Activated T-cell treated with anti-CD3 and anti-CD28 coated beads for 24 hours (primary cell): ENCODE measurements at places on chromosomes 13 and 19.

DNA sequence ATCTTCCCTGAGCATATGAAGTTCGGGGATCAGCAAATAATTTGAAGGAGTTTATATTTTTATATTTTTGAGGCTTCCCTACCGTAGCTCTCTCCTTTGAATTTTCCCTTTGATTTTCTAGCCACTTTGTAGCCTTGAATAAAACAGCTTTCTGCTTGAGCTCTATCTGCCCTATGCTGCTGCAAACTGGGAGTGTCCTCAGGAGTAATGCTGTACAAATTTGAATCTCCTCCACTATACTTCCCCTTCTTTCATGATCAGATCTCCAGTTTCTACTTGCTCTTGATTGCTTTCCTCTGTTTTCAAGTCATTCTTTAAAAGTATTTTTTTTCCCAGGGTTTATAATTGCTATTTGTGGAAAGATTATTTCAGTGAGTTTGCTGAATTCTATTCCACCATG, 14.6 kb downstream of the PDS5B start:
- no peak for DNase-seq

- DNase-seq = no peak
Observed at GRCh38 chr13:111906816-111907215, 160.1 kb upstream of the SOX1 start.

- no peak for DNase-seq
Observed at GRCh38 chr19:38663156-38663651, 15.8 kb downstream of the ACTN4 start.

- no peak for DNase-seq
Observed at GRCh38 chr13:83919775-83920174, 37.5 kb upstream of the SLITRK1 start.

- no peak for DNase-seq
Observed at GRCh38 chr19:48819366-48819816, 8.6 kb upstream of the BCAT2 start.

- DNase-seq = no peak
Observed at GRCh38 chr13:113768018-113768905, 9.2 kb downstream of the TMEM255B start.

- no peak for DNase-seq
Observed at GRCh38 chr19:19619181-19619848, 828 bp upstream of the PBX4 start.

DNA sequence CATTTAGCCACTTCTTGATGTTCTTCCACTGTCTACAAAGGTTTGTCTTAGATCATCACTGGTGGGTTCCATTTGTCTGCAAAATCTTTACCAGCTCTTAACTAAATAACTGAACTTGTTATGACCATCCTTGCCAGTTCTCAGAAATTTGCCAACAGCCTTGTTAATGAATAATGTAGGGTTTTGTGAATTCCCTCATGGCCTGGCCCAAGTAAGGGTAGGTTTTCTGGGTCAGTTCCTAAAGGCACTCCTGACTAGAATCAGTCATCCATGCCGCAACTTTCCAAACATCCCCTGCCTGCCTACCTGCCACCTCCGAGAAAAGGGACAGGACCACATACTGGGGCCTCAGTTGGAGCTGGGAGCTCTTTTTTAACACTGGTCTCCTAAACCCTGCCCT, 4.0 kb downstream of the COL4A1 start:
- DNase-seq = no peak

GRCh38 chr19:55605637-55606470, at the start of gene ZNF865:
TSS of gene ZNF865 (plus strand) at chr19:55605647. CDS start at chr19:55613619, 7,972 bp downstream.
- peak; percentile 66 for DNase-seq

DNA sequence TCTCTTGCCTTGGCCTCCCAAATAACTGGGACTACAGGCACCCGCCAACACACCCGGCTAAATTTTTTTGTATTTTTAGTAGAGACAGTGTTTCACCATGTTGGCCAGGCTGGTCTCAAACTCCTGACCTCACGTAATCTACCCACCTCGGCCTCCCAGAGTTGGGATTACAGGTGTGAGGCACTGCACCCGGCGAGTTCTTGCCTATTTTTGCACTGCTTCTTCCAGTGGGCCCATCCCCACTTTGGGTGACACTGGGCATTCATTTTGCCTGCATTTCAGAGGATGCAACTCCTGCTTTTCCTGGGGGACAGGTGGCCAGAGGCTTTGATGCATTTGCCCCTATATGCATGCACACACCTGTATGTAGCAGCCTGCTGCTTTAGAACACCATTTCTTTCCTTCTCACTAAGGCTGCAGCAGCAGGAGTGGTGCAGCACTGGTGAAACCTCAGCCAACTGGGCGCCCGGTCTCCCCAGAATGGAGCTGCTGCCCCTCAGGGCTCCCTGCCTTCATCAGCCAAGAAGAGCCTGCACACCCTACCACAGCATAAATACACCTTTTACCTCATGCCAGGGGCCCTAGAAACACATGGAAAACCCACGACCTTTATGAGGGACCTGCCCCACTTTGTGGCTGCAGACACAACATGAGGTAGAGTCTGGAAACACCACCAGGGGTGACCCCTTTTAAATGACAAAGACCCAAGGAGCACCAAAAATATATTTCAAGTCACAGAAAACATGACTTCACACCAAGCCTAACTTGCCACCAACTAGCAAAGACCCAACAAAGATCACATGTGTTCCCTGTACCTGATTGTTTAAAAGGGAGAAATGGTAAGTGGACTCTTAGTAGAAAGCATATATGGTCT, 36.8 kb upstream of the POP4 start:
- no peak for DNase-seq

- DNase-seq = no peak
Observed at GRCh38 chr13:55617241-55617640, 1523.5 kb upstream of the PRR20A start.

- DNase-seq = no peak
Observed at GRCh38 chr13:43647471-43647870, 139.3 kb downstream of the ENOX1 start.

GRCh38 chr19:49855277-49855675, 4.3 kb downstream of the PTOV1 start:
- DNase-seq = no peak

DNA sequence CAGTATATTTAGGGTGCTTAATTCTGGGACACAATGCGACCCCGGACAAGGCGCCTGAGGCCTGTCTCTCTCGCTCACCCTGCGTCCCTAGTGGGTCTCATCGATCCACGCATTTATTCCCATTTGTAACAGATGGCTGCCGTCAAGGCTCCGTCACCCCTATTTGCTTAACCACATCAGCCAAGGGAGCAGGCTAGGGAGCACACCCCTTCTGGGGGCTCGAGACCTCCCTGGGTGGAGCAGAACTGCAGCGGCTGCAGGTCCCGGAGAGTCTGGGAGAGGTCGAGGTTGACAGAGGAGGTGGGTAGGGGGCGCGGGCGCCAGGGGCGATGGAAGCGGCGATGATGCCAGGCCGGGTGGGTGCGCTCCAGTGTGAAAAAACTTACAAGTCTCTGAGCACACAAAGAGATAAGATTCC, 507 bp downstream of the ALG5 start:
- peak; percentile 8 for DNase-seq

DNA sequence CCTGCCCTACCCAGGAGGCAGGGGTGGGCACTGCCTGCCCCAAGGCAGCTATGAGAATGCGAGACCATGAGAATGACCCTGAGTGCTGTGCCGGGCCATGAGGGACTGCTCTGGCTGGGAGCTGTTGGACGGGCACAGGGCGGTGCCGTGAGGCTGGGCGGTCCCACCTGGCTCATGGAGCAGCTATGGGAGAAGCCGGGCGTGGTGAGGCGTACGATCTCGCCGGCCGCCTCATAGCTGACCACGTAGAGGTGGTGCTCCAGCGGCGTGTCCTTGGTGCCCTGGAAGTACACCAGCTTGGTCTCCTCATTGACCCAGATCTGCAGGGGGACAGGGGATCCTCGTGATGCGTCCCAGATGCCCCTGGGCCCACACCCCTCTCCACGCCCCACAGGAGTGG, 19.3 kb upstream of the MYDGF start:
- no peak for DNase-seq

DNA sequence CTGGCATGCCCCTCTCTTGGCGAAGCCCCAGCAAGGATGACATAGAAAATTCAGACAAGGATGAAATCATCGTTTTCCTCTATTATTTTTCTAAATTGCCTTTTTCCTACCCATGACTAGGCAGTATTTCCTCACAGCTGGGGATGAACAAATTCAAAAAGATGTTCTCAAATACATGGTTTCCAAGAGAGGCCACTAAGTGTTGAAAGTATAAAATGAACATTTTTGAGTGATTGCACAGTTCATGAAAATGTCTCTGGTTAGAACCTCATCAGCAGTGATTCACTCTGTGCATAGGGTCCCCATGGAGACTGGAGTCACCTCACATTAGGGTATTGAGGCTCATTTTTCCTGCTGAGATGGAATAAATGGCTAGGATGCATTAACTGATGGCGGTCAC, 373.7 kb downstream of the DNAJC15 start:
- no peak for DNase-seq

DNA sequence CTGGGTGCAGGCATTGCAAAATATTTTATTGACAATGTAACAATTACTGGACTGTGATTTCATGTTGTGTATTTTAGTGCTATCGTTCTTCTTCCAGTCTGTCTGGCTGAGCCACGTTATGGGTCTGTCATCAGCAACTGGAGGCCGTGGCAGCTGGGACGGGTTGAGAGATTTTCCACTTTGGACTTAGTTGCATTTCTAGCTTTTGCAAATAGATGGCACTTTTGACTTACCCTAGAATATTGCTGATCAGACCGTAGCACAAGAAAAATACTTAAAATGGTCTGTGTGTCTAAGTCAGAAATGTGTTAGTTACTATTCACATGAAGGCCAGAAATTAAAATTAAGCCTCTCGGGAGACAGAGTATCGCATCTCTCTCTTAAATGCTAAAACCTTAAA, 211.1 kb downstream of the TEX29 start:
- no peak for DNase-seq
